Stimulated activated CD8-positive, alpha-beta memory T cell treated with anti-CD3 and anti-CD28 coated beads, Interleukin-15, amount 100 ng/mL, for 24 hours (primary cell): ENCODE measurements at places on chromosomes 4 and X.

DNA sequence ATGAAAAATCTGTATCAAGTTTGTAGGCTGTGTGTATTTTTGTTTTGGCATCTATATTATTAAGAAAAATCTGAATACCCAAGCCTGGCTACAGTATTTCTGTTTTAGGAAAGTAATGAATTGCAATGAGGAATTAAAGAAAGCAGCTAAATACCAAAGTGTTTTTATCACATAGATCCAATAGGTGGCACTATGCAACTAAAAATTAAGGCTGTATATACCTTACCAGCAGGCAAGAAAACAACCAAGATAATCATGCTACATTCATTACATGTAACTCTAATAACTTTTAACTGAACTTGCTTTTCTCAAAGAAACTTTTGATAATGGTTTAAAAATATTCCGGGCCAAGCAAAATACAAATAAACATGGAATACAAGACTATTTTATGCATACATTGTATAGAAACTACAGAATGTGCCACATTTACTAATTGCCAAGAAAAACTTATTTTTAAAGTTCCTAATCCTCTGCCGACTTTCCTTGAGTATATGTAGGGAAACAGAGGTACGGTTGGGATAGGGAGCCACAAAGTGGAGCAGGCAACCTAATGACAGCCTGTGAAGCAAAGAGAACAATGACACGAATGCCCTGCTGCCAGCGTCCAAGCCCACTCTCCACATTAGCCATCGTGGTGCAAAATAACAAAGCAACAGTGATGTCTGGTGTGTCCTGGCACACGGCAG, 63.7 kb downstream of the SEC24D start:
- no peak for DNase-seq

DNA sequence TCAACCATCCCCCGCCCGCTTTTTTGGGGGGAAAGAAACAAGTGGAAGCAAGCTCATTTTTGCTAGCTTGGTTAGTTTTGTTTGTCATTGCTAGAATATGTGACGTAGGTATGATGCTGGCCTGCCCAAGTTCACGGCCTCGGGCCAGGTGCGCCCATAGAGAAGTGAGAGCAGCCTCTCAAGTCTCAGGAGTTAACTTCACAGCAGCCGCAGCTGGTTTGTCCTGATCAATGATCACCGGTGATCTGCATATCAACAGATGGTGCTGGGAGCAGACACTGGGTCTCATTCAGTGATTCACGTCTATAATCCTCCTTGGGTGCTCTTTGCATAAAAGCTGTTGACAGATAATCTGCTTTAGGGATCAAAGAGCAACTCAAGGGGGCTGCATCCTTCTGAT, 50.1 kb downstream of the ENPP6 start:
- no peak for DNase-seq

- DNase-seq = no peak
Measured at GRCh38 chrX:6292599-6292998, 63.9 kb upstream of the NLGN4X start.

DNA sequence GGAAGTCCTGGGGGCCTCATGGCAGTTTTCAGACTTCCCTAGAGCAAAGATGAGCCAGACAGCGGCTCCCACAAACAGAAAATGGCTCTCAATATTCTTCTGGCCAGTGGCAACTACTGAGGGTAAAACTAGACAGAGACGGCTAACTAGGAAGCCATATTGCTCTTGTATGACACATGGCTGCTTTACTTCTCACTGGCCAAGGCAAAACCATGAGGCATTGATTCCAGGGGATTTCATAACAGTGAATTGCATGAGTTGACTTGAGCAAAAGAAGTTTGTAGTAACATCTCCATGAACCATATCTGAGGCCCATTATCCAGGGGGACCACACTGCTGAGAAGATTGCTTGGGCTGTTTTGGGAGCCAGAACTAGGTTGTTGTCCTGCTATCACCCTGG, 13.7 kb upstream of the TLR8 start:
- no peak for DNase-seq

- DNase-seq = no peak
Measured at GRCh38 chr4:25760518-25761157, 102.2 kb downstream of the SEL1L3 start.

- DNase-seq = no peak
Measured at GRCh38 chr4:94507708-94508107, 56.0 kb downstream of the PDLIM5 start.

- DNase-seq = no peak
Measured at GRCh38 chr4:185039508-185040273, 21.4 kb downstream of the HELT start.

GRCh38 chr4:82256718-82257117, 117.1 kb downstream of the HNRNPD start:
- DNase-seq = no peak

GRCh38 chr4:4864940-4865704, 5.7 kb downstream of the MSX1 start:
- no peak for DNase-seq

DNA sequence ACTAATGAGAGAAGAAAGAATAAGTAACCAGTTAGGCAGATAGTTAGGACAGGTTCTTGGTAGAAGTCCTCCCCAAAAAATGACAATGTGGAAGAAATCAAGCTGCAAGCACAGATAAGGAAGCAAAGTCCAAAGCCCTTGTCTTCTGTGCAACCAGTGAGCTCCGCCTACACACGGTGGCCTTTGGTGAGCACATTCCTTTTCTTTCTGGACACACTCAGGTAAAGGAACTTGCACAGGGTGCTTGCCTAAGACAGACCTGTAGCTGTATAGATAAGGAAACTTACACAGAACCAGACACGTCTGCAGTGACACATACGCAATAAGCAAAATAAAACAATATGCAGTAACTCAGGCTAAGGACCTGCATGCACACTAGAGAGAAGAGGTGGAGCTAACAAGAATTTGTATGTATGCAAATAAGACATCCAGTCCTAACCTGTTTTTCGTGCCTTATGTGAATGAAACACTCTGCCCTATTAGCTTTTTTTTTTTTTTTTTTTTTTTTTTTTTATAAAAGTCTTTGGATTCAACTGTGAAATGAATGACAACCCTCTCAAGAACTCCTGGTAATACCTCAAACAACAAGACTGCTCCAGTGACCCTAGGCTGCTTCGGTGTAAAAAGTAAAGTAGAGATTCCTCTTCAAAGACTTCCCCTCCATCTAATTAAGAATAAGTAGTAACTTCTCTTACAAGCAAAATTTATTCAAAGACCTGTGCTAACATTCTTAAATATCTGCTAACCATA, 48.8 kb downstream of the UGT2B10 start:
- no peak for DNase-seq

- DNase-seq = no peak
Measured at GRCh38 chr4:26116057-26116456, 202.0 kb downstream of the SMIM20 start.

DNA sequence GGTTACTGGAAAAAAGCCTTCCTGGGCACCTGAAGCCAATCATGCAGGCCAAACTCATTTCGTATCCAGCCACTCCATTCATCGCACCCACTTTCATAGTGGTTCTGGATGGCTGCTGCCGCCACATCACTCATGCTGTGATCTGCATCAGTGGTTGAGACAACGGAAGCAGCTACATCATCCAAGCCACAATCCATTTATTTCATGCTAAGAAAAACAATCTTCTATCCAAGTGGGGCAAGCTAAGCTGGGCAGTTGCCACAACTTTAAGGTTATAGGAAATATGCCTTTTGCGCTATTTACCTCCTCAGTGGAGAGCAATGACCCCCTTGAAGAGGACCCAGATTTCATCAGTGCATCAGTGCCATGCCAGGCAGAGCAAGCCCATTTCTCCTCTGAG, 124.6 kb downstream of the GRIA3 start:
- DNase-seq = no peak

GRCh38 chr4:10740891-10741620, 56.5 kb upstream of the CLNK start:
- no peak for DNase-seq
